NCI-H345 (cell line): ENCODE measurements at places on chromosomes 11 and 22.

- peak; percentile 31 for DNase-seq
Observed at GRCh38 chr22:50398831-50399648, 55.9 kb downstream of the PPP6R2 start.

GRCh38 chr11:93648158-93648557 lies 13.3 kb upstream of the CEP295 start:
- no peak for DNase-seq

DNA sequence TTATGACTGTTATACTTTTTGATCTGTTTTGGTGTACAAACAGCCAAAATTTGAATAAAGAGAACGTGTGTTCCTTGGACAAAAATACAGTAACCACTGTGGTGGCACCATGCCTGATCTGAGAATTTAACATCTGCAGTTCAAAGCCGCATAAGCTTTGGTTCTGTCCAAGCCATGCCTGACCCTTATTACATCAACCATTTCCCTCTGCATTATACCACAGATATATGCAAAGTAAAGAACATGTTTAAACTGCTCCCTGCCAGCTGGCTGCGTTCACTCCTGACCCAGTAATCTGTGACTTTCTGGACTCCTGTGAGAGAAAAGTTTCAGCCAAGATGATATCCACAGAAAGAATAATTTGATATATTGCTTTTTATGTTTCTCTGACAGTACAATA lies 890.5 kb upstream of the ANO3 start:
- DNase-seq = no peak

GRCh38 chr11:87281496-87281895 lies 243.8 kb downstream of the TMEM135 start:
- DNase-seq = no peak

DNA sequence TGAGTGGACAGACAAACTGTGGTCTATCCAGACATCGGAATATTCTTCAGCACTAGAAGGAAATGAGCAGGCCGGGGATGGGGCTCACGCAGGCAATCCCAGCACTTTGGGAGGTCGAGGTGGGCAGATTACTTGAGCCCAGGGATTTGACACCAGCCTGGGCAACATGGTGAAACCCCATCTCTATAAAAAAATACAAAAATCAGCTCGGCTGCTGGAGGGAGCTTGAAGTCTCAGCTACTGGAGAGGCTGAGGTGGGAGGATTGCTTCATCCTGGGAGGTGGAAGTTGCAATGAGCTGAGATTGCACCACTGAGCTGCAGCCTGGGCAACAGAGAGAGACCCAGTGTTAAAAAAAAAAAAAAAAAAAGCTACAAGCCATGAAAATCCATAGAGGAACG lies 8.0 kb upstream of the CTSD start:
- no peak for DNase-seq

DNA sequence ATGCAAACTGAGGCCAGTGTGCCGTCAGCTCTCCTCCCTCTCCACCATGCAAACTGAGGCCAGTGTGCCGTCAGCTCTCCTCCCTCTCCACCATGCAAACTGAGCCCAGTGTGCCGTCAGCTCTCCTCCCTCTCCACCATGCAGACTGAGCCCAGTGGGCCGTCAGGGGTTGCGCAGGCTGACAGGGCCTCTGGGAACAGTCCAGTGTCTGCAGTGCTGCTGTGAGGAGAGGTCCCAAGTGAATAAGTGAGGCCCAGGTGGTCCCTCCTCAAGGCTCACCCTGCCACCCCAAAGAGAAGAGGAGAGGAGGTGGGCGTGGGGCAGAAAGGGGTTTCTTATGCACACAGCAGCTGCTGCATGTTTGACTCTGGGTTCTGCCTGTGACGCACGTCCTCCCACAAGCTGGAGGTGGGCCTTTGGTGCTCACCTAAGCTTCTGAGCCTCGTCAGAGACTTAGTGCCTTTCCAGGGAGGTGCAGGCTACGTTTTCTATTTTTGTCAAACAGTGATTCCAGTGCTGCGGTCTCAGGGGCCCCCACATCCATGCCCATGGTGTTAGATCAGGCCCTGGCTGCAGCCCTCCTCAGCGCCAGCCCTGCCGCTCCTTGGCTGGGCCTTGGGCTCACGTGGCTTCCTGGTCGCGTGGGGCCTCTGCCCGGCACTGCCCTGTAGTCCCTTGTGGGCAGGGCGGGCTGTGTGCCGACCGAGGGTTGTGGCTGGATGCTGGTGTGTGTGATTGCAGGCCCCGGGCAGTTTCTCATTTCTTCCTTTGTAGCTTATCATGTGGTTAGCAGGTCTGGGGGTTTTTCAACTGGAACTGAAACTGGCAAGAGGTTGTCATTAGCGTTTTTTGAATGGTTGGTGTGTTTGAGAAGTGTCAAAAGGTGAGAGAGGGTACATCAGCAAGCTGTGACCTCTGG lies 7.1 kb downstream of the TPCN2 start:
- DNase-seq = no peak

DNA sequence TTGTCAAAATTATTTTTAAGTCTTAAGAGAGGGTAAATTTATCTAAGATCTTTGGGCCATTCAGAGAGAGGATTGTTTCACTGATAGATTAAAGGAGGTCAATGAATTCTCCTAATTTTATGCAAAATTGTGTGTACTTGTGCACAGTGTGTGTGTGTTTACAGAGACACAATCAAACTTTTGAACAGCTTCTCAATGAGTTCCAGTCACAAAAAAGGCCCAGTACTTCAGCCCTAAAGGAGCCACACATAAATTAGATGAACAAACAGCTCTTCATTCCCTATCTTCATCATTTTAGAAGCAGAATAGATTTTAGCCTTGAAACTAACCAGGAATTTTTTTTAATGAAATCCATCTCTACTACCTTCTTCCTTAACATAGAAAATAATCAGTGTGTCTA lies 9.7 kb downstream of the GRIA4 start:
- DNase-seq = no peak

DNA sequence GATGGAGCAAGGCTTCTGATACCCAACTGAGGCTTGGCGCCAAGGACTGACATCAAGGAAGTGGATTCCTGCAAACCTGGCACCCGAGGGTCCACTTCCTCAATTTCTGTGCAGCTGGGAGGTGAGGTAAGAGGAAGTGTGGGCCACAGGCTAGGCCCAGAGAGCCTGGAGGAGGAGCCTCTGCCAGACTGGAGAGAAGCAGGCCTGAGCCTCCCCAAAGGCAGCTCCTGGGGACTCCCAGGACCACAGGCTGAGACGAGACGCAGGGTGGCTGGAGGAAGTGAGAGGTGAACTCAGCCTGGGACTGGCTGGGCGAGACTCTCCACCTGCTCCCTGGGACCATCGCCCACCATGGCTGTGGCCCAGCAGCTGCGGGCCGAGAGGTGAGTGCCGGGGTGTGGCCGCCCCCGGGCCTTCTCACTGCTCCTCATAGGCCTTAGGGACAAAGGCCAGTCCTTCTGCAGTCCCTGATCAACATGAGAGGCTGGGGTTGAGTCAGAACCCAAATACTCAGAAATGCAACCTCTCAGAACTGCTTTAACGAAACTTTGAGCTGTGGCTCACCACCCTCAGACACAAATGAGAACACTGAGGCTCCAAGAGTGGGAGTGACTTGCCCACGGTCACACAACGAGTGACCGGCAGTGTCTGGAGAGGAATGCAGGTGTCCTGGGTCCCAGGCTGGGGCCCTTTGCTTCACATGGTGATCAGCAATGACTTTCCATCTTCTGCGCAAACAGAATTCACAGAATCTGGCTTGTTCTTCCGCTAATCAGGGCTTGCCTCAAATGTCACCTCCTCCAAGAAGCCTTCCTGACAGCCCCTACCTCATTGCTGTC lies at the start of gene NCF4:
Gene NCF4 (plus strand): TSS at position 186 of the 839 bp plus-strand sequence. CDS start 166 bp downstream, at position 352.
- no peak for DNase-seq

DNA sequence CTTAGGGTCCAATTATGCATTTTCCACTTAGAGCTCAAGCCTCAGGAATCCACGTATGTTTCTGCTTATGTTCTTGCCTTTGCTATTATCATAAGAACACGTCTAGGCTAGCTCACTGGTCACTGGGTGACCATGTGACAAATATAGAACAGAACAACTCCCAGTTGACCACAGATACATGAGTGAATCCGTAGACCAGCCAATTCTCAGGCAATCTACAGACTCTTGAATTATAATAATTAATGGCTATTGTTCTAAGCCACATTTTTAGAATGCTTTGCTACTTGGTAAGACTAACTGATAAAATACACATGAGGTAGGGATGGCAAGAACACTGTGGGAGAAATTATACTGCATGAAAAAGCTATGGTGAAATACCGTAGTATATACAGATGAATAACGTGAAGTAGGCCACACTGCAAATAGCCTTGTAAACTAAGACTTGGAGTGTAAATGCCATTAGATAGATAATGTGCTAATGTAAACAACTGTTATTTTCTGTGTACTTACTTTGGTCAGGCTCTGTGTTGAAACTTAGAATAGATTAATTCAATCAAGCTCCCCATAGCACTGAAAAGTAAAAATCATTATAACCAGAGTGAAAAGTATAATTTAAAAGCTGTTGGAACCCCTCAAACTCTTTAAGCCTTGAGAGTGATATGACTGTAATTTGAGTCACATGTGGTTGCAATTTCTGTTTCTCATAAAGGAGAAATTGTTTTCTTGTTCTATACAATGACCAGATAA lies 366.2 kb upstream of the CCDC179 start:
- no peak for DNase-seq

- DNase-seq = no peak
Observed at GRCh38 chr11:33866936-33867335, 24.9 kb downstream of the LMO2 start.

DNA sequence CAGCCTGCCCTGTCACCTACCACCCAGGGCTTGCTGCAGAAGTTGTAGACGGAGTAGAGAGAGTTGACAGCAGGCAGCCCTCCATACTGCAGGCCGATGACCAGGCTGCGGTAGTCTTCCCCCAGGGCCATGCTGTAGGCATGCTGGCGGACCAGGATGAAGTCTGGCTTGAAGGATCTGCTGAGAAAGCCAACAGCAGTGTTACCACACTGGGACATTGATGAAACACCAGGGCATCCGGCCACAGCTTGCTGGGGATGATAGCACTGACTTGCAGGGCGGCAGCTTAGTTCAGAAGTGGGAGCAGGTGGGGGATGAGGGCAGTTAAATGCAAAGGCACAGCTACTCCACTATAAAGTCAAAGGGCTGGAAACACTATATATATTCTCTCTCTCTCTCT lies 67.4 kb downstream of the TIMP3 start:
- no peak for DNase-seq

DNA sequence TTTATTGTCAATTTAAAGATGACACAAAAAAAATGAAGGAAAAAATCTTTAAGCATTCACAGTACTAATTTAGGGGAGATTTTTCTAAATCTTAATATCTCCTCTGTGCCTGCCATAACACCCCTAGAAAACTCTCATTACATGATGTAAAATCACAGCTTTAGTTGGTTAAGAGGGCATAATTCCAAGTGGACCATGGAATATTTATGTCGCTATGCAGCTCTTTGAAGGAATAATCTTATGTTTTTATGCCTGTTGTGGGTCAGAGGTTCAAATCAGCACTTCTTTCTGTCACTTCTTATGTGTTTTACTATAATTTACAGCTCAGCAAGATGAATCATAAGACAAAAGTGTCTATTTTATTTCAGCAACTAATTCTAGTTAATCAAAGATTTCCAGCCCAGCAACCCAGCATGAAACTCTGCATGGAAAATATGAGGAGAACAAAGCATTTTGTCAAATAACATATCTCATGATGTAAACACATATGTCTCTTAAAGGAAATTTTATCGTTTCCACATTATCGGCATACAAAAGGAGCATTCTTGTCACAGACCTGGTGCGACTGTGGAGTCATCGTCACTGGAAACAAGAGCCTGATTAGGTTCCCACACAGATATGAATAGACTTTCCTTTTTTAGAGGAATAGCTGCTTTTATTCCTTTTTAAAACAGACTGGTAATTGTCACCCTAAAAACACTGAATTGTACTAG lies 274.8 kb downstream of the SOX6 start:
- no peak for DNase-seq
